ENCODE measurements at places on chromosomes 12 and 14. TPM values are rescaled to one million over a fixed set of nuclear protein-coding genes. Genes with fewer than 3 reads are reported as not detected.

Gene KCNA1
- not detected for total RNA-seq

Gene KRT85
- not detected for total RNA-seq

Gene STRN3
- 59.7 TPM for total RNA-seq

Gene KRT6C
- total RNA-seq, result not detected

Gene WDHD1
- total RNA-seq, result 23.9 TPM

Gene CATSPERB
- not detected for total RNA-seq
